Stimulated activated CD4-positive, alpha-beta T cell treated with anti-CD3 and anti-CD28 coated beads, Interleukin-1b, Interleukin-23, amount 100 ng/mL, for 24 hours (primary cell): ENCODE measurements at places on chromosomes 3 and 15.

DNA sequence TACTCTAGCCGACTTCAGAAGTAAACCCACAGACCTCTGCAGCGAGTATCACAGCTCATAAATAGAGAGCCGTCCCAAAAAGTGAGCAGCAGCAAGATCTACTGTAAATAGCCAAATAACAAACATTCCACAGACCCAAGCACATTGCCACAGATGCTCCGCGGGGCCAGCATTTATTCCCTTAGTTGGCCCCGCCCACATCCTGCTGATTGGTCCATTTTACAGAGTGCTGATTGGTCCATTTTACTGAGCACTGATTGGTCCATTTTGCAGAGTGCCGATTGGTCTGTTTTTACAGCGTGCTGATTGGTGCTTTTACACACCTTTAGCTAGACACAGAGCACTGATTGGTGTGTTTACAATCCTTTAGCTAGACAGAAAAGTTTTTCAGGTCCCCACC lies 17.3 kb upstream of the GABRB3 start:
- DNase-seq = no peak

DNA sequence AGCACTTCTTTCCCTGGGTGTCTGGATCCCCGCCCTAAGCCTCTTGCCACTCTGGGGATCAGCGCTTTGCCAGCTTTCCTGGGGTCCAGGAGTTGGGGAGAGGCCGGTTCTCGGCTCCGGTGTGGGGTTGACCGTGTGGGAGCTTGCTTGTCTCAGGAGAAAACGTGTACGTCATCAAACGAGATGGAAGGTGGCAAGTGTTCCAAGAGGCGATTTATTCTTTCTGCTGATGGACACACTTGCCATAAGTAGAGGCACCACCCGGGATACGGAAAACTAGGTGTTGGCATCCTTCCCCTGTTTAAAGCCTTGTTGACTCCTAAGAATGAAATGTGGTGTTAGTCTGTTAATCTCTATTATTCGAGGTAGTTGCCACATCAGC lies 295 bp downstream of the ZWILCH start:
- DNase-seq = no peak

- no peak for DNase-seq
These were observed 23.2 kb downstream of the LINGO1 start for GRCh38 chr15:77609558-77609957.

- no peak for DNase-seq
These were observed 30.3 kb upstream of the VEPH1 start for GRCh38 chr3:157533298-157534070.
